ELF-1 (cell line): ENCODE measurements at places on chromosomes 2 and 18.

GRCh38 chr2:32788114-32788513 is 158.6 kb upstream of the LTBP1 start:
- no peak for DNase-seq

DNA sequence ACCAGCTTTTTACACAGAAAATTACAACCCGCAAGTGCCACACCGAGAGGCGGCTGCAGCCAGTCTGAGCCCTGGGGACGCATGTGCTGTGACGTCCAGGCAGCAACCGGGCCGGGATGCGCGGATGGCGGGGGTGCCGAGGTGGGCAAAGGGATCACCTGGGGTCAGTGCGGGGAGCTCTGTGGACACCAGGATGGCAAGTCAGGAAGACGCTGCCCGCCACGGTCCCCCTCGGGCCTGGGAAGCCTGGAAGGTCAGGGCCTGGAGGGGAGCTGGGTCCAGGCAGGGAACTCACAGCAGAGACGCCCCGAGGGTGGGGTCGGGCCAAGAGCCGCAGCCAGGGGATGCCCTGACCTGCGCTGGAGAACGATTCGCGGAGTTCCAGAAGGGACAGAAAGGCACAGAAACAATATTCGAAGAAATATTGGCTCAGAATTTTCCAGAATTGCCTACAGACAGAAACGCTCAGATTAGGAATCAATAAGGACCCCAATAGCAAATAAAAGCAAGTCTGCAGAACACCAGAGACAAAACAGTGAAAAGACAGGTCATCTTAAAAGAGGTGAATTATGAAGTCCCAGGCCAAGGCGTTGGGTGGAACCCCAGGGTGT is 11.7 kb upstream of the KIF1A start:
- peak; percentile 46 for DNase-seq

GRCh38 chr2:205775097-205775877 is 93.0 kb downstream of the NRP2 start:
- DNase-seq: no peak

GRCh38 chr2:85540133-85540648 is 1.2 kb downstream of the MAT2A start:
- DNase-seq: peak; percentile 28

GRCh38 chr2:28895189-28895893 is 874 bp downstream of the WDR43 start:
- DNase-seq: no peak

- peak; percentile 62 for DNase-seq
Measured at GRCh38 chr18:78986018-78986481, 6.4 kb downstream of the SALL3 start.

- DNase-seq: peak; percentile 97
Measured at GRCh38 chr18:712401-713134, at the start of gene ENOSF1. Gene ENOSF1, minus strand, starts transcription at chr18:712630. Its CDS starts 43 bp downstream, at chr18:712587.

GRCh38 chr2:603427-603826 is 73.8 kb downstream of the TMEM18 start:
- DNase-seq: no peak

DNA sequence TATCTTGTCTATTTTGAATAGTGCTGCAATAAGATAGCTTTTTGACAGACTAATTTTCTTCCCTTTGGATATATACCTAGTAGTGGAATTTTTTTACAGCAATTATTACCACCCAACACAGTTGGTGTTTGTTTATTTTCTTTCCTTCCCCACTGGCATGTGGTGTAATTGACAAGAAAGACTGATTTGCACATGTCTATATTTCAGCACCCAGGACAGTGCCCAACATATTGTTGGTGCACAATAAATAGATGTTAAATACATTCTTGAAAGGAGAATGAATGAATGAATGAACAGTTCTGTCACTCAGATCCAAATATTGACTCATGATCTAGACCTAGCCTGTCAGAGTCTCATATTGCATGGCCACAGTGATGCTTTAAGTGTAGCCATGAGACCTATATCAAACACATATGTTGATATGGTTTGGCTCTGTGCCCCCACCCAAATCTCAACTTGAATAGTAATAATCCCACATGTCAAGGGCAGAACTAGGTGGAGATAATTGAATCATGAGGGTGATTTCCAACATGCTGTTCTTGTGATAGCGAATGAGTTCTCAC is 538.2 kb downstream of the NYAP2 start:
- no peak for DNase-seq

GRCh38 chr2:120344214-120344975 is 1.5 kb upstream of the INHBB start:
- DNase-seq: no peak

GRCh38 chr2:134227666-134228065 is 26.2 kb upstream of the MGAT5 start:
- no peak for DNase-seq

GRCh38 chr2:120066800-120067547 is 54.1 kb downstream of the EPB41L5 start:
- DNase-seq: no peak

DNA sequence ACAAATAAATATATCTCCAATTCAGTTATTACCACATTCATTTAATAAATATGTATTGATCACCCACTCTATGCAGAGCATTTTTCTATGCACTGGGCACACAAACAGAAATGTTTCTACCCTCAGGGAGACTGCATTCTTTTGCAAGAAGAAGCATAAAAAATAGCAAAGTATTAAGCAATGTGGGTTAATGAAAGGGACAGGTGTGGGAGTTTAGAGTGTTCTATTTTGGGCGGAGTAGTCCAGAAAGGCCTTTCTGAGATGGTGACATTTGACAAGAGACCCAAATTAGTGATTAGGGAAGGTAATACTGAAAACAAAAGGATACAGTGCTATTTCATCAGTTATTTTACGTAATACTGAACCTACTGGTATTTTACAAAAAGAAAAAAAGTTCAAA is 394.3 kb upstream of the CHST9 start:
- DNase-seq: no peak

DNA sequence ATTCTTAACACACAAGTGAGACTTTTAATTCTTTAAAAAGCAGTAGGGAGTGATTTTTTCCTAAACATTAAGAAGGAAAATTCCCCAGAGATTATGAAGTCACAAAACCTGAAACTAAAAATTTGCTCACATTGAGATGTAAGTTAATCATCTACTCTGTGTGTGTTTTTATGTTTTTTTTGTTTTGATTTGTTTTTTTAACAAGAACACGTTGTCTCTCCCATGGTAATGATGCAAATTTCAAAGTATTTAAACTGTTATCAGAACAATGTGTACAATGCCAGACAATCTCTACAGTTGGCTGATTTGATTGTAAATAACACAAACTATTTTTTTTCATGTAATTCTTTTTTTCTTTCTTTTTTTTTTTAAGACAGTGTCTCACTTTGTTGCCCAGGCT is 71.5 kb downstream of the COLEC12 start:
- no peak for DNase-seq

DNA sequence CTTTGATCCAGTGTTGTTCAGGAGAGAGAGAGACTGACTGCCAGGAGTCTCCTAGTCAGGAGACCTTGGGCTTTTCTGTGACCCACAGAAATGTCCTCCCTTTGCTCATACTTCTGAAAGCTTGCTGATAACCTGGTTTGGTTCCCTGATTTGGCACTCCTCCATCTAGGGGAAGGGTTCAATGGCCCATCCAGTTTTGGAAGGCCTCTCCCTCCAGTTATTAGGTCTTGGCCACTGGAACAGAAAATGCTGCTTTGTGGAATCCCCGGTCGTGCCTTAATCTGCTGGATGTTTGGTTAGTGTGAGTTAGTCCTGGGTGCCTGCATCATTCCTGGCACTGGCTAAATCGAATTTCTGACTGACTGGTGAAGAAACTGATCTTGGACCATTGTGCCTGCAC is 35.7 kb downstream of the KDM3A start:
- DNase-seq: no peak

GRCh38 chr2:38605298-38605830 is 2.6 kb upstream of the HNRNPLL start:
- no peak for DNase-seq

- no peak for DNase-seq
Measured at GRCh38 chr2:56127010-56127409, 56.8 kb upstream of the CCDC85A start.

- no peak for DNase-seq
Measured at GRCh38 chr2:167900435-167901114, 346.8 kb downstream of the STK39 start.

GRCh38 chr2:146267093-146267492 is 1577.7 kb upstream of the ACVR2A start:
- no peak for DNase-seq

DNA sequence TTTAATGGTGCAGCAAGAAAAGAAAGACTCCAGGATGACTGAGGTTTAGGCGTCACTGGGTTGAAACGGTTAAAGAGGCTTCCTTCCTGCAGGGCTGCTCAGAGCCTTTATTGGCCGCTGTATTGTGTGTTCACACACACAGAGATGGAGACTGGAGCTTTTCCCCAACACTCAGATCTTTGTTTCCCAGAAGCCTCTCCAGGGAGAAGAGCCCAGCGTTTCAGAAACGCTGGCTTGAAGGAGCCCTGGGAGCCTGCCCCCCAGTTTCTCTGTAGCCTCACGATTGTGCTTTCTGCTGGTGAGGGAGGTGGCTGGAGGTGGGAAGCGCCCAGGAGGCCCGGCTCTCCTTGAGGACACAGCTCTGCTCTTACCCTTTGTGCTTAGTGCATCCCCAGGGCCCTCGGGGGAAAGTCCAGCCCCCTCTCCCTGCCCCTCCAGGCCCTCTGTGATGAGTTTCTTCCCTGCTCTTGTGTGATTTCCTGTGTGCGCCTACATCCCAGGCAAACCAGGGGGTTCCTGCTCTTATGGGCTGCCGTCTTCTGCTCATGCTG is 37.1 kb downstream of the RRM2 start:
- DNase-seq: no peak

GRCh38 chr2:68482296-68482820 is 15.0 kb downstream of the APLF start:
- no peak for DNase-seq

DNA sequence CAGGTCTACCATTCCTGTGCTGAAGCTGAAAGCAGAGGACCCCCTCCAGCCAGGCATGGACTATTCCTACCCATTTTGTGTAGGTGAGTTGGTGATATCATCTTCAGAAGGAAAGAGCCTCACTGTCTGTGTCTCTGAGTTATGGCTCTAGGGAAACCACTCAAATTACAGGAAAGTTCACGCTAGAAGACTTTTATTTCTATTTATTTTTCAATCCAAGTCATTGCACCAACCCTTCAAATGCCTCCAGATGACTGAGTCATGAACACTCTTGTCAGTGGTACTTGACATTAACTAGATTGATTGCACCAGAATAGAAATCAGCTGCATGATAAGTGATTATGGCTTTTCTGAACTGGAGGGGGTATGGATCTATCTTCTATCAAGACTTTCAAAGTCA is 338.4 kb downstream of the MBD2 start:
- no peak for DNase-seq

DNA sequence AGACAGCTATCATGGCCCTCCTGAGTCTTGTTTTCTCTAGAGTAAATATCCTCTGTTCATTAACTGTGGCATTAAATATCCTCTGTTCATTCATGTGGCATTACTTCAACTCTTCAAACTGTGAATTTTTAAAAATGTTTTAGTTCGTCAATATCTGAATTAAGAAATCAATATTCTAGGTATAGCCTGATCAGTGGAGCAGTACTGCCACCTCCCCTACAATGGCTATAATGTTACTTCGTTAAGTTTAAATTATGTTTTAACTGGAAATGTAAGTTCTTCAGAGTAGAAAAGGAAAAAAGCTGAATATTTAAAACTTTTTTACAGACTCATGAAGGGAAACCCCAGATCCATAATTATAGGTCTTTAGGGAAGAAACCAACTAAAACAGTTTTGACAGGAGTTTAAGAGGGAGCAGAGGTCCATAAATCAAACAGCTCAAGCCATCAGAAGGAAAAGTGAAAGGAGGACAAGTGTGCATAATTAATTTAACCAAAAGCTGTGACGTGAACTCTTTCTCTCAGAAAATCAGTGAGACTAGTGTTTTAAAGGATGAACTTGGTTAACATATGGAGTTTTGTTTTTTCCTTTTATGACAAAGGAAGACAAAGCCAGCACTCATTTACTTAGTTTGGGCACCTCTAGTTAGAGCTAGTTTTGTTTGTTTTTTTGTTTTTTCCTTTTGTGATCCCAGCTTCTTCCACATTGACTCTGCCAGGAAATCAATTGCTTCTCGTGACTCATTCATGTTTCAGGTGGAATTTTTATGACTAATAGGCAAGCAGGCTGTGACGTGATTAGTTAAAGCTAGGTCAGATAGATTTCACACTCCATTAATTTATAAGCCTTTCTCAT is 44.9 kb downstream of the RBBP8 start:
- DNase-seq: no peak

DNA sequence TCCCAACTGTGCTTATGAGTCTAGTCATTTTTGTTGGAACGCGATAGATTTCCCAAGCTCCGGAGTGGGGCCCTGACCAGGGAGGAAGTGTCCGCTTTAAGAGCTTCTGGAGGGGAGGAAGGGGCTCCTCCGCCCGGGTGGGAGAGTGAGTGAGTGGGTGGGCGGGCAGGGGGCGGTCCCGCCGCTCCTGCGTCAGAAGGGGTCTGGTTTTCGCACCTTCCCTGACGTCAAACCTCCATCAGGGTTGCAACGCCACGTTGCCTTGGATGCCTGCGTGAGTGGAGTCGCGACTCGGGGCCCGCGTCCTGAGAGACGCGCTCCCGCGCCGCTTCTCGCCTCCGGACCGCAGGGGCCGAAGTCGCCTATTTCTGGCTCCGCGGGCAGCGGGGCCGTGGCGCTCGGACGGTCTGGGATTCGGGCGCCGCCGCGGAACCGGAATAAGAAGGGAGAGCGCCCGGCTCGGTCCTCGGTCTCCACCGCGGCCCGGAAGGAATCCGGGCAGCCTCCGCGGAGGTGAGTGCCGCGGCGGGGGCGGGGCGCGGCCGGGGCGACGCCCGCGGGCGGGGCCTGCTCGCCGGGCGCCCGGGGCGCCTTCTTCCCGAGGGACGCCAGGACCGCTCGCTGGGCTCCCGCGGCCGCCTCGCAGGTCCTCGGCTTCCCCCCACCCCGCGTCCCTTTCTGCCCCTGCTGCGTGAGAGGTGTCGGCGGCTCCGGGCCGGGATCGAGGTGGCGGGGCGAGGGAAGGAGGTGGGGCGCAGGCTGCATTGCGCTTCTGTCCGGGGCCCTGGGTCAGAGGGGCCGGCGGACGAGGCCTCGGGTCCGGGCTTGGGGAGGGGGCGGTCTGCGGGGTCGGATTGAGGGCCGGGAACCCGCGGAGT is at the start of gene ZDBF2:
Gene ZDBF2 (plus strand): TSS at position 230 of the 878 bp plus-strand sequence. CDS start 7,187 bp downstream, outside the sequence.
- peak; percentile 87 for DNase-seq

- no peak for DNase-seq
Measured at GRCh38 chr2:70851704-70852103, 16.1 kb upstream of the CD207 start.

GRCh38 chr2:105403783-105404698 is 5.2 kb upstream of the FHL2 start:
- peak; percentile 28 for DNase-seq

- no peak for DNase-seq
Measured at GRCh38 chr2:239575931-239576445, 175.2 kb upstream of the HDAC4 start.

- peak; percentile 66 for DNase-seq
Measured at GRCh38 chr2:171798156-171798820, 95.8 kb downstream of the SLC25A12 start.

DNA sequence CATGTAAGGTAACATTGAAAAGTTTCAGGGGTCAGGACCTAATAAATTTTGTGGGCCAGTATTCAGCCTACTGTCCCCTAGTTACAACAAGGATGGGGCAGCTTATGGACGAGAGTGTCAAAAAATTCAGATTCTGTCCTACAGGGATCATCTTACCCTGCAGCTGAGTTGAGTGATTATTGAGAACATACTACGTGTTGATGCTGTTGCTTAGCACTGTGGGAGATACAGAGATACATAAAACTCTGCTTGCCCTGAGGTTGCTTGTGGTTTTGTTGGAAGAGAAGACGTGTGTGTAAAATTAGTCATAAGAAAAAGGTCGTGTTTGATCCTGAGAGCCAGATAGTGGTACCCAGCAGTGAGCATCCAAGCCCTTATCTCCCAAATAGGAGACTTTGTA is 253.2 kb downstream of the NEDD4L start:
- DNase-seq: no peak
